ENCODE measurements at places on chromosomes 1 and 21.

GRCh38 chr1:222045236-222045635 lies 303.3 kb upstream of the DUSP10 start:
- no peak for DNase-seq

- no peak for DNase-seq
Measured at GRCh38 chr1:24708938-24709337, 36.3 kb upstream of the CLIC4 start.

GRCh38 chr21:30216041-30216723 lies at the start of gene CLDN8:
CLDN8 (minus strand) TSS chr21:30216097; CDS start chr21:30215925, 172 bp downstream.
- no peak for DNase-seq

- no peak for DNase-seq
Measured at GRCh38 chr1:161421456-161421855, 53.8 kb upstream of the CFAP126 start.

DNA sequence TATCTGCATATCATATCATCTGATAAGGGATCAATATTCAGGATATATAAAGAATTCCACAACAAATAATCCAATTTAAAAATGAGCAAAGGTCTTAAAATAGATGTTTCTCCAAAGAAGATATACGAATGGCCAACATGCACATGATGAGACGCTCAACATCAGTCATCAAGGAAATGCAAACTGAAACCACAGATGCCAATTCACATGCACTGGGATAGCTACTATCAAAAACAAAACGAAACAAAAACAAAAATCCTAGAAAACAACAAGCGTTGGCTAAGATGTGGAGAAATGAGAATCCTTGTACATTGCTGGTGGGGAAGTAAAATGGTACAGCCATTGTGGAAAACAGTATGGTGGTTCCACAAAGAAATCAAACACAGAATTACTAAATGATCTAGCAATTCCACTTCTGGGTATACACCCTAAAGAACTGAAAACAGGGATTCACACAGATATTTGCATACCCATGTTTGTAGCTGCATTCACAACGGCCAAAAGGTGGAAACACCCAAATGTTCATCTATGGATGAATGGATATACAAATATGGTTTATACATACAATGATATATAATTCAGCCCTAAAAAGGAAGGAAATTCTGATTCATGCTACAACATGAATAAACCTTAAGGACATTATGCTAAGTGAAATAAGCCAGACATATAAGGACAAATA lies 79.4 kb downstream of the PCSK9 start:
- no peak for DNase-seq

DNA sequence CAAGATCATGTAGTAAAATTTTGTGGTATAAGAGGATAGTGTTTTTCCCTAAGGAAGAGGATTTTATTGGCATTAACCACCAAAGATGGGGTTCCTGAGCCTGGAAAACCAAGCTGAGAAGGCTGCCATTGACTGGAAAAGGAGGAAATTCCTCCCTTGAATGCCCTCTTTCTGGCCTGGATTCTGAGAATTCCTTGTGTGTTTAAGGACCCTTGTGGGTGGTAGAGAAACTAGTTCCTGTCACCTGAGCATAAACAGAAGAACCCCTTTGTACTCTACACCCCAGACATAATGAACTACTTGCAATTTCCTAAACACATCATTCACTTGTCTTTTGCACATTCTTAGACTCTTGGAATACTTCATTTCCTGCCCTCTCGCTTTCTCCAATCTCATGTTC lies 33.1 kb upstream of the CEP350 start:
- no peak for DNase-seq

DNA sequence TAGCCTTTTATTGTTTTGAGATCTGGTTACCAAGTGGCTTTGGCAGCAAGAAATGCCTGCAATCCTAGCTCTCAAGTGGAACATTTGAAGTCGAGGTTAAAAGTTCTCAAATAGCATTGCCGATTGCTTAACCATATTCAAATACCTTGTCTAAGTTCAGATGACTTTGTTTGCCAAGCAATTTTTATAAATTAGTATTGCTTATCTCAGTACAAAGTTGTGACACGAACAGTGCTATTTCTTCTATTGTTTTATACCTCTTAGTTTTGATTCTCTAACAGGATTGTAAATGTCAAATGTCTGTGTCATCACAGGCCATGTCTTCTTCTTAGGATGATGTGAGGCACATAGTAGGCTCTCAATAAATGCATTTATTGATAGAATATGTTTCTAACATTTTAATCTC lies 633.3 kb downstream of the PTPRC start:
- no peak for DNase-seq

GRCh38 chr21:36834192-36834591 lies 132.3 kb downstream of the HLCS start:
- DNase-seq, result no peak

DNA sequence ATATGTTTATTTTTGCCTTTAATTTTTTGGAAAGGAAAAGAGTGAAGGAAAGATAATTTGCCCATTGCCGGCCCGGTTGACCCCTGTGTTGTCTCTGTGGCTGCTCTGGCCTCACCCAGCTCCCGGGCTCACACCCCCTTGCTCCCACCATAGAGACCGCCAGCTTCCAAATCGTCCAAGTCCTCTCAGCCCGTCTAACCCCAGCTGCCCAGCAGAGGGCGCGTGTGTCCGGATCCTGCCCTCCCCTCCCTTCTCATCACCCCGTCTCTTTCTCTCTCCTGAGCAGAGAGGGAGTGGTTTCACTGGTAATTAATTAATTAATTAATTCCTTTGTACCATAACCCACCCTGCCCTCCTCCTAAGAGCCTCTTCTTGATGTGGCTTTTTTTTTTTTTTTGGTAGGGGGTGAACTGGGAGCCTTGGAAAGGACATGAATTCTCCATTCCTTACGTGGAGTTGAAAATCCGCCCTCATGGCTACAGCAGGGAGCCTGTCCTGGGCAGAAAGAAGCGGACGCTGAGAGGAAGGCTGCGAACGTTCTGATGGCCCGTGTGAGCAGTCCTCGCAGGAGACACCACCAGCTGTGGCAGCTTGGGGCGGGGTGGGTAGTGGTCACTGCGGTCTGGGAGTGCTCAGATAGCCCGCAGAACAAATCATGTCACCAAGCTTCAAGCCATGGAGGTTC lies 45.9 kb downstream of the KIAA0040 start:
- DNase-seq, result peak; percentile 41

DNA sequence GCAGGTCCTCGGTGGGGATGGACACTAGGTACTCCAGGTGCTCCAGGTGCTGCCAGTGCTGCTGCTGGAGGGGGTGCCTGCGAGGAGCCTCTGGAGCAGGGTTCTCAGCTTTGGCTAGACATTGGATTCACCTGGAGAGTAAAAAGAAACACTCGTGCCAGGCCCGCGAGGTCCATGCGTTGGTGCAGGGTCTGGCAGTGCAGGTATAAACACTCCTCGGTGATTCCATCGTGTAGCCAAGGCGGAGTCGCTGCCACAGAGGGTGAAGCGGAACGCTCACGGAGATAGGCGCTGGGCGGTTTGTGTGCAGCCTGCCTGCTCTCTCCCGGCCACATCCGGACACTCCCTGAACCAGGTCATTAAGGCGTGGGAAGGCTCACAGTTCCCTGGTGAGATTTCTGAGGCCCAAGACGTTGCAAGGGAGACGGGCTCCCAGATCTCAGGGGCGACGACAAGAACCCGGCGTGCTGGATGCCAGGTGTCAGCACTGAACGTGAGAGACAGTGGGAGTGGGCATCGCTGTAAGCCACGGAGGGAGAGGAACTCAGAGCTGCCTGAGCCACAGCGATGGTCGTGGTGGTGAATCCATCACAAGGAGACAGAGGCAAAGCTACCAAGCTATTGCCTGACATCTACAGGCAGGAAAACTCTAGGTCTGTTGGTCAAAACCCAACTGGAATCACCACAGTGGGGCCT lies 17.2 kb upstream of the SUMO3 start:
- no peak for DNase-seq

DNA sequence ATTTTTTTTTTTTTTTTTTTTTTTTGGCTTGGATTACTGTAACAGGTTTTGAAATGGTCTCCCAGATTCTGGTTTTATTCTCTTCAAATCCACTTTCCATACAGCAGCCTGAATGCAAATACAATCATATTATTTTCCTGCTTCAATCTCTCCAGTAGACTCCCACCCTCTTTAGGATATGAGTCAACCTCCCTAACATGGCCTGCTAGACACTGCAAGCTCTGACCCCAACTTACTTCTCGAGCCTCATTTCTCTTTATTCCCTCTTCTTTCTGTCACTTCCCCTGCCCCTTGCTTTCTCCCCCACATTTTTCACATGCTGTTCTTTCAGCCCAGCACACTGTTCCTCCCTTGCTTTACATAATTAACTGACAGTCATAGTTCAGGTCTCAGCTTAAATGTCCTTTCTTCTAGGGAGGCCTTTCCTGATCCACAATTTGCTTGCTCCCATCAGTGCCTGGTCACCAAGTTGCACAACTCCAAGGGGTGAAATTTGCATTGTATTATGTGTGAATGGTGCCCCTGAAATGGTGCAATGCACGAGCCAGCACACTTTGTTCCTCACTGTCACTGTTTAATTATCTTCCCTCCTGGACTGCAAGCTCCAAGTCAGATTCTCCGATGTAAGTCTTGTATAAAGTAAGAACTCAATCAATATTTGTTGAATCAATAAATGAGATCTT lies 22.1 kb upstream of the IL19 start:
- DNase-seq, result no peak

- DNase-seq, result no peak
Measured at GRCh38 chr1:231600458-231600976, 26.1 kb upstream of the DISC1 start.

DNA sequence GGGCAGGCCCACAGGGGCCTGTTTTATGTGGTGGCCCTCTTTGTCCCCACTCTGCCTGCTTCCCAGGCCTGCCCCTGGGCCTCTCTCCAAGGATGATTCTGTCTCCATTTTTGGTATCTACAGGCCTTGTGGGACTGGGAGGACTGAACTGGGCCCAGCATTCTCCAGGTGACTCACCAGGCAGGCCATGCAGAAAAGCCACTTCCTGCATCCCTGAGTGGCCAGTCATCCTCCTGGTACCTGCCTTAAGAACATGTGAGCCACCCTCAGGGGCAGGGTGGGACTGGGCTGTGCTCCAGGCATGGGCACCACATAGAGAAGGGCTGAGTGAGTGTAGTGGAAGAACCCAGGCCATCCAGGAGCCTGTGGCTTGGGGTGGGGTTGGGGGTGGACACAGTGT lies 20.0 kb upstream of the BCAR3 start:
- DNase-seq, result no peak

- DNase-seq, result no peak
Measured at GRCh38 chr1:38243106-38243505, 196.5 kb upstream of the POU3F1 start.

- no peak for DNase-seq
Measured at GRCh38 chr1:19619697-19620384, 24.3 kb upstream of the NBL1 start.

DNA sequence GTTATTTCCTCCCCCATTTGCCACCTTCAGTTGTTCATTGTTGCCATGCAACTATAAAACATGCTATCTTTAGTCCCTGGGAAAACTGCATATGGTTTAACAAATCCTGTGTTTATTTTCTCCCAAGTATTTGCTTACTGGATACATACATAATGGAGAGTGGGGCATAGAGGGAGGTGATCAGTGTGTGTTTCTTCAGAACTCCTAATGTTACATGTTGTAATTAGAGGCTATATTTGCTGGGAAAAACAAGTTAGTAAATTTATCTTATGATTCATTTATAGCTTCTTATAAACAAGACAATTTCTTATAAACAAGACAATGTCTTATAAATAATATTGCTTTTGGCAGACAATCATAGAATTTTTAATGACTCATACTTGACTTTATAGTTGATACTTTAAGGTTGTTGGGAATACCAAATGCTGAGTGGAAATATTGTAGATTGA lies 7.3 kb upstream of the GIPC2 start:
- DNase-seq, result no peak

DNA sequence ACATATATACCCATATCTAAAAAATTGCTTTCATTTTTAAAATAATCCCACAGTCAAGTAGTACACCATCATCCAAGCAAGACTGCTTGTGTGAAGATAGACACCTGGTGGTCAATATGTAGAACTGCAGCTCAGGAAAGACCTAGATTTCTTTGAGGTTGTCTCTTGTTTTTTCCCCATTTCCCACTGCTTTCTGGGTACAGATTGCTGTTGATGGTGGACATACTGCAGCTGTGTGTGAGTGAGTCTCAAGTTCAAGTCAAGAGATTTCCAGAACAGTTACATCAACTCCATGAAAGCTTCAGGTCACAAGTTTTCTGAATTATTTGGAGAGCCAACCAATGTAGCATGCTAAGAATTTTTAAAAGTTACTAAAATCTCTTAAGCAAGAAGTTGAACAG lies 306.4 kb downstream of the DUSP10 start:
- peak; percentile 65 for DNase-seq

- no peak for DNase-seq
Measured at GRCh38 chr1:36790191-36790590, 244.1 kb downstream of the GRIK3 start.

GRCh38 chr1:76082062-76082461 lies 7.5 kb downstream of the ST6GALNAC3 start:
- DNase-seq, result no peak

GRCh38 chr1:245046315-245046714 lies 108.5 kb upstream of the KIF26B start:
- no peak for DNase-seq

DNA sequence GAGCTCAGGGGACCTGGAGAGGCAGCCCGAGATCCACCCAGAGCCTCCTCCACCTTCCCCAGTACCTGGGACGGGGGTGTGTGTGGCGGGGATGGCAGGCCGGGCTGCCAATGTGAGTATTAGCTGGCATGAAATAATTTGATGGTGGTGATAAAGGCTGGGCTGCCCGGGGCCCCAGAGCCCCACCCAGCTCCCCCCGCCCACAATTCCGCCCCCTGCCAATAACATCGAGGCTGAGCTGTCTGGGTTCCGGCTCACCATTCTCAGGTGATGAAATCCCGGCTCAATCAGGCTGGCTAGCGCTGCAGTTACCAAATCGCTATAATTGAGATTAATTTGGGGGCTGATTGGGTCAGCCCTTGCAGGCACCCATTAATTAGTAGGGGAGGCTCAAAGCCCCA lies 103.8 kb upstream of the CASZ1 start:
- DNase-seq, result peak; percentile 56

DNA sequence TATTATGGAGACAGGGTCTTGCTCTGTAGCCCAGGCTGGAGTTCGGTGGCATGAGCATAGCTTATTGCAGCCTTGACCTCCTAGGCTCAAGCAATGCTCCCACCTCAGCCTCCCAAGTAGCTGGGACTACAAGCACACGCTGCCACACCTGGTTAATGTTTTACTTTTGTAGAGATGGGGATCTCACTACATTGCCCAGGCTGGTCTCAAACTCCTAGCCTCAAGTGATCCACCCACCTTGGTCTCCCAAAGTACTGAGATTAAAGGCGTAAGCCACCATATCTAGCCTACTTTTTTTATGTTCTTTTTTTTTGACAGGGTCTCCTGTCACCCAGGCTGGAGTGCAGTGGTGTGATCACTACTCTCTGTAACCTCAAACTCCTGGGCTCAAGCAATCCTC lies 5.9 kb upstream of the BCL2L15 start:
- DNase-seq, result no peak

- no peak for DNase-seq
Measured at GRCh38 chr1:226322986-226323385, 14.0 kb upstream of the LIN9 start.

Data from NCI-H1436 (cell line).